ENCODE measurements at places on chromosomes 7 and 10.

DNA sequence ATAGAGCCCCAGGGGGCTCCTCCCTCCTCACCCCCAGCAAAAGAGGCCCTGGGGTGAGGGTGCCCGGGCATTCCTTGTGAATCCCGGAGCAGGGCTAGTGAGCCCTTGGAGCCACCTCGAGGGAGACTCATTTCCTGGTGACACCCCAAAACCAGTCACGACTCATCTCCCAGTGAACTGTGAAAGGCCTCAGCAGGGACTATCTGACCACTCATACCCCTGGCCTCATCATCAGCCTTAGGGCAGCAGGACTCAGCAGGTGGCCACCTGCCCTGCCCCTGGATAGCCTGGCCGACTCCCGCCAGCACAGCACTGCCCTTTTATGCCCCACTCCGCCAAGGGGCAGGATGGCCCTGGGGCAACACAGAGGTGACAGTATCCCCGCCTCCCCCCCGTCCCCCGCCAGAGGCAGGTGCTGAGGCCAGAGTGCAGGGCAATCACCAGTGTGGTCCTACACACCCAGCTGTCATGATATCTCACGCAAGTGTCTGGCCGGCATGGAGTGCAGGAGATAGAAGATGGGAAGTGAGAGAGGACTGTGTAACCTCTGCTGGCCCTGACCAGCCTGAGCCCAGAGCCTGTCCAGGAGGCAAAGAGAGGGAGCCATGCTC, 3.2 kb downstream of the SNCG start:
- no peak for DNase-seq

- DNase-seq, result no peak
Measured at GRCh38 chr10:99041468-99041867, 194.2 kb downstream of the HPSE2 start.

DNA sequence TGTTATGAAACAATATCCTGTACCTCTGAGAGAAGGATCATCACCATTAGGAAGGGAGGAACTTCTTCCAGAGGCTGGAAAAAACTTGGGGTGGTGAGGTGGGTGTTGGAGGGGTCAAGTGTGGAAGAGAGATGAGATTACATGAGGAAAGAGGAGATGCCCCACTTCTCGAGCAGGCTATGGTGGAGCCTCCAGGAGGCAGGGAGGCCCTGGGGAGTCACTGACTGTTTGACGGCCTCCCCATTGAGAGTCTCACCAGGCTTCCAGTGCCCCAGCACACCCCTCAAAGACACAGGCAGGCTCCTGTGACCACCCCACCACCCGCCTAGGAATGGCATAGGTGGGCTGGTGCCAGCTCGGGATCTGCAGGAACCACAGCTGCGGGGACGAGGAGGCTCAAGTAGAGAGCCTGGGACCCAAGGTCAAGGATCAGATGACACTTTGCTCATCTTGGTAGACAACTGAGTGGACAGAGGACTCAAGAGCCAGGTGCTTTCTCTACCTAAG, 185.3 kb upstream of the GDF10 start:
- no peak for DNase-seq

GRCh38 chr7:94633687-94634086, 22.2 kb downstream of the SGCE start:
- no peak for DNase-seq

DNA sequence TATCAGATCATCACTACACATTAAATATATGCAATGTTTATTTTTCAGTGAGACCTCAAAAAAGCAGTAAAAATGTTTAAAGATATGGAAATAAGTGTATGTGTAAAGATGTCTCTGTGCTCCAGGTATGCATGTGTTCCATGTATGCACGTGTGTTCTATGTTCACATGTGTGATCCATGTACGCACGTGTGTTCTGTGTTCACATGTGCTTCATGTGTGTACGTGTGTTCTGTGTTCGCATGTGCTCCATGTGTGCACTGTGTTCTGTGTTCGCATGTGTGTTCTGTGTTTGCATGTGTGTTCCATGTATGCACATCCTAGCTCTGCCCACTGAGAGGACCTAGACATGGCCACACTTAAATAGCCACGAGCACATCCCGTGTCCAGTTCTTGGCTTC, 15.6 kb upstream of the PDIA4 start:
- no peak for DNase-seq
